Fibroblast of skin of right biceps (primary cell): ENCODE measurements at places on chromosomes 16 and 17.

DNA sequence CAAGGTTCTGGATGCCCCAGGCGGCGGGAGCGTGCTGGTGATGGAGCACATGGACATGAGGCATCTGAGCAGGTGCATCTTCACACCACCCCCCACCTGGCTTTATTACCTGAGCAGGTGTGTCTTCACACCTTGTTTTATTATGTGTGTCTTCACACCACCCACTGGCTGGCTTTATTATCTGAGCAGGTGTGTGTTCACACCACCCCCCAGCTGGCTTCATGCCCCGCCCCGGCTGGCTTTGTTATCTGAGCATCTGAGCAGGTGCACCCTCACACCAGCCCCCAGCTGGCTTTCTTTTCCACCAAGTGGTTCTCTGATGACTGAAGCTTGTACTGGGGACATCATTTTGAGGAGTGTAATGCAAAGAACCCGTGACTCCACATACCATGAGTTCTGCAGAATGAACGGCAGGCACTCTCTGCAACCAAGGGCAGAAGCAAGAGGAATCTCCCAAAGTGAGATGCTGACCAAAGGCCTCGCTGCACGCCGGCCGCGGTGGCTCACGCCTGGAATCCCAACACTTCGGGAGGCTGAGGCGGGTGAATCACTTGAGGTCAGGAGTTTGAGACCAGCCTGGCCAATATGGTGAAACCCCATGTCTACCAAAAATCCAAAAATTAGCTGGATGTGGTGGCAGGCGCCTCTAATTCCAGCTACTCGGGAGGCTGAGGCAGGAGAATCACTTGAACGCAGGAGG is 2.6 kb downstream of the FN3KRP start:
- no peak for DNase-seq

DNA sequence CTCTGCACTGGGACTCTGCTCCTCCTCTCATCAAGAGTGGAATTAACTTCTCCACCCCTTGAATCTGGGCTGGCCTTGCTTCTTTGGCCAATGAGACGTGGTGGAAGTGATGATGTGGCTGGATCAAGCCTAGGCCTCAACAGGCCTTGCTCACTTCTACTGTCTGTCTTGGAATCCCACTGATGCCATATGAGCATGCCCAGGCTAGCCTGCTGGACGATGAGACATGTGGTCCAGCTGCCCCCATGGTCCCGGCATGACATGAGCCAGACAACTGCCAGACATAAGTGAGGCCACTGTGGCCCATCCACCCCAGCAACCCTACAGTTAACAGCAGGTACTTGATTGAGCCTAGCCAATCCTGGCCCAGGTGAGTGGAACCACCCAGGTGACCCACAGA is 18.7 kb downstream of the VAC14 start:
- DNase-seq = no peak

GRCh38 chr16:67151431-67152097 is 766 bp upstream of the B3GNT9 start:
- DNase-seq = no peak

DNA sequence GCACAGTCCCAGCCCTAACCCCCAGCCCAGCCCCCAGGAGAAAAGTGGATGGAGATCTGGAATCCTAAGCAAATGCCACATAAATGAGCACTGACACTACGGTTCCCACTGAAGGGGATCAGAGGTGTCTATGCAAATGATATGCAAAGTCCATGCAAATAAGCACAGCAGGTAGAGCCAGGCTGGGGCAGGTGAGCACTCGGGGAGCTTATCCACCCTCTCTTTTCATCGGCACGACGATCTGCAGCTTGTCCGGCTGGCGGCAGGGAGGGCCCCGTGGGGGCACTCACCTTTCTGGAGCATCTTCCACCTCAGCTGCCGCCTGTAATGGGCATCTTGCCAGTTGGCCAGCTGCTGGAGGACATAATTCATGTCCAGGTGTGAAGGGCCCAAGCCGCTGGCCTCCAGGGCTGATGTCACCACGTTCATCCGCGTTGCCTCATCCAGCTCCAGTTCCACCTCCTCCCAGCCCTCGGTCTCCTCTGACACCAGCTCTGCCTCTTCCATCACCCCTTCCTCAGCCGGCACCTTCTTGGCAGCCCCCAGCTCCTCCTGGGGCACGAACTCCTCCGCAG is 9.9 kb downstream of the HAP1 start:
- no peak for DNase-seq

DNA sequence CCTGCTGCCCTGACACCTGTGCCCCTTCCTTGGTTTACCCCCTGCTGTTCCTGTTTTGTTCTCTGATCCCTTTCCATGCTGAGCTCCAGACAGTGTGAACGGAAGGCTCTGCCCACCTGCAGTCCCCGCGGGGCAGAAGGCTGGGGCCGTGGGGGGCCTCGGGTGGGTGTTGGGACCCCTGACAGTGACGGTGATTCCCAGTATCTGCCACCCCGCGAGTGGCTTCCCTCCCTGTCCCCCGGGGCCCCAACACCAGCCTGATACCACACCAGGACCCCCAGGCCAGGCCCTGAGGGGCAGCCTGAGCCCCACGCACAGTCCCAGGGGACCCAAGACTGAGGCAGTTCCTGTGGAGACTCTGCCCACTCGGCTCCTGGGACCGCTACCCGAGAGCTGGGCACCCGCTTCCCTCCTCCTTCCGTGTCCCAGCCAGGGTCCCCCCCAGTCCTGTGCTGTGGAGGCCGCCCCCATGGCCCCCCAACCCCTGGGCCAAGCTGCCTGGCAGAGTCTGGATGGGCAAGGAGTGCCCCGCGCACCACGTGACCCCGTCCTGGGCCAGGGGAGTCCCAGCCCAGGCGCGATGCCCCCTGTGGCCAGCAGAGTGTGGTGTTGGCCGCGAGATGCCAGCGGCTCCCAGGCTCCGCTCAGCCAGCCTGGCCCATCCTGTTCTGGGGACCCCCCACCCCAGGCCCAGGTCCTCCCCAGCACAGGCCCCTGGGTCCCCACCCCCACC is 10.0 kb upstream of the C1QTNF8 start:
- DNase-seq = peak; percentile 24

DNA sequence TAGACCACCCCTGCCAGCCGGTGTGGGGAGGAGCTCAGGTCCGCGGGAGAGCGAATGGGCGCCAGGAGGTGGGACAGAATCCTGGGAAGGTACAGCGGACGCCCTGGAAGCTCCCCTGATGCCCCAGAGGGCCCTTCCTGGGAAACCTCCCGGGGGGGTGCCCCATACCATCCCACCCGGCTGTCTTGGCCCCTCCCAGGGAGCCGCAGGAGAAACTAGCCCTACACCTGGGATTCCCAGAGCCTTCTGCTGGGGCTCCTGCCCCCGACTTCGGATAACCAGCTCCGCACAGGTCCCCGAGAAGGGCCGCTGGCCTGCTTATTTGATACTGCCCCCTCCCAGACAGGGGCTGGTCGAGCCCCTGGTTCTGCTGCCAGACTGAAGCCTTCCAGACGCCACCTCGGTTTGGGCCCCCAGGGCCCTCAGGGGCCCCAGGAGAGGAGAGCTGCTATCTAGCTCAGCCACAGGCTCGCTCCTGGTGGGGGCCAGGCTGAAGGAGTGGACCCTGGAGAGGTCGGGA is 3.0 kb upstream of the CBX4 start:
- no peak for DNase-seq

DNA sequence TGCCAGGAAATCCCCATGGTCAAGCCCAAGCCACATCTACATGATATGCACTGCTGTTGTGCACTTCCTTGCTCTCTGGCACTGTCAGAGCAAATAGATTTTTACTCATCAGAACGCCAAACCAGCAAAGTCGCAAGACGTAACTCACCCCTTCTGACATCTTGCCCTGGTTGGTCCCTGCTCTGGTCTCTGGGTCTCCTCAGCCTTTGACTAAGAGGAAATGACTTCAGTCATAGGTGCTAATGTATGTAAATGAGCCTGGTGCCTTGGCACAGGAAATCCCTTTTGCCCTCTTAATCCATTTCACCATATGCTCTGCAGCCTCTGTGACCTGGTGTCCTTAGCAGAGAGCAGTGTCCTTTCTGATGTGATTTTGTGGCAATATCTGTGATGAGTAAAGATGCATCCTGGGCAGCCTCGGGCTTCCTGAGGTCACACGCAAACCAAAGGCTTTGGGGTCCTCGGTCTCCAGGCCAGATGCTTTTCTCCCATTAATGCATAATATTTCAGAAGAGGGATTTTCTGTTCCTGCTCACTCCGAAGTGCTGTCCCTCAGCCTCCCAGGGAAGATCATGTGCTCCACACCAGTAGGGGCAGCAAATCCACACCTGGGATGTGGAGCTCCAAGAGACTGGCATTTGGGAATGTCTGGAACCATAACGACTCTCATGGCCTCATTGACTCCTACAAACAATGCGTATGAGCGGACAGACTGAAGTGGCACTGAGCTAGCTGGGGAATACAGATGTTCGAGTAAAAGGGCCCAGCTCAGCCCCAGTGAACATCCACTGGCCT is 66.9 kb downstream of the GP2 start:
- DNase-seq = no peak

DNA sequence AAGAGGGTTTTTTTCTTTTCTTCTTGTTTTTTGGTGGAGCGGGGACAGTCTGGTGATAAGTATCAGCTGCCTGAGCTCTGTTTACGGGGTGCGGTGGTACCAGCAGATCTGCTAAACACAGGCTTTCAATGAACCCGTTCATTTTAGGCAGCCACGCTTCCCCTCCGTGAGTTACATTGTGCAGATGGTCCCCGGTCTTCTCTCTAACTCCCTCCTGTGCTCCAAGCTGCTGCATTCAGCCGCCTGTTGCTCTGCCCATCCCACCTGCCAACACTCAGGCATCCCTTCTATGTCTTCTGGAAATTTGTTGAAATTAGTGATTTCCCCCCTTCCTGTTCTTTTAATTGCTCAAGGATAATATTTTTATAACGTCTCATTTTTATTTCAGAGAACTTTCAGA is 82.1 kb upstream of the ELAC2 start:
- DNase-seq = no peak

DNA sequence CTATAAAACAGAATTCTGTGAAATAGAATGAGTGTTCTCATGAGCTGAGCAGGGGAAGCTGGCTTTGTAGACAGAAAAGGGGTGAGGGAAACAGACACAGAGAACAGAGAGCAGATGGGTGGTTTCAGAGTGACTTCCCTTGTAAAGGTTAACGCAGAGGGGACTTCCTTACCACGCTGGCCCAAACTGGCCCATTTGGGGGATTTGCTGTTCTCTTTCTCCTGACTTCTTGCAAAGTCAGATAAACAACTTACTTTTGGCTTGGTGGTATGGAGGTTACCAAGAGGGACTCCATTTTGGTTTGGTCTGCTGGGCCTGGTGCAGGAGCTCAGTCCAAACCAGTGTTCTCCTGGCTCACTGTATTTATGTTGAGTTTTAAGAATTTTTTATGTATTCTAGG is 48.4 kb downstream of the SEC14L1 start:
- no peak for DNase-seq

DNA sequence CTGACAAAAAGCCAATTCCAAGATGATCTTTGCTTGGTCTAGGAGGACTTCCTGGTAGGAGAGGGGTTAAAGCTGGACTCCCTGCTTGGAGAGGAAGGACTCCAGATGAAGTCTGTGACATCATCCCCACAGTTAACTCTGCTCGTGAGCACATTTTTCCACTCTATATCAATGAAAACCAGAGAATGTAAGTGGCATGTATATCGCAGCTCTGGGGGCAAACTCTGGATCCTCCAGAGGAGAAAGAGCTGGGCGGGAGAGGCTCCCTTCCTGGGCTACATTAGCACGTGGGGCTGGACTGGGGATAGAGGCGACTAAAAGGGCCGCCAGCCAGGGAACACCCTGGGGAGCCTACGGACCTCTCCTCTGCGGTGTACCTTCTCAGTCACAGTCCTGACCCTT is 34.1 kb downstream of the HIC1 start:
- peak; percentile 81 for DNase-seq

DNA sequence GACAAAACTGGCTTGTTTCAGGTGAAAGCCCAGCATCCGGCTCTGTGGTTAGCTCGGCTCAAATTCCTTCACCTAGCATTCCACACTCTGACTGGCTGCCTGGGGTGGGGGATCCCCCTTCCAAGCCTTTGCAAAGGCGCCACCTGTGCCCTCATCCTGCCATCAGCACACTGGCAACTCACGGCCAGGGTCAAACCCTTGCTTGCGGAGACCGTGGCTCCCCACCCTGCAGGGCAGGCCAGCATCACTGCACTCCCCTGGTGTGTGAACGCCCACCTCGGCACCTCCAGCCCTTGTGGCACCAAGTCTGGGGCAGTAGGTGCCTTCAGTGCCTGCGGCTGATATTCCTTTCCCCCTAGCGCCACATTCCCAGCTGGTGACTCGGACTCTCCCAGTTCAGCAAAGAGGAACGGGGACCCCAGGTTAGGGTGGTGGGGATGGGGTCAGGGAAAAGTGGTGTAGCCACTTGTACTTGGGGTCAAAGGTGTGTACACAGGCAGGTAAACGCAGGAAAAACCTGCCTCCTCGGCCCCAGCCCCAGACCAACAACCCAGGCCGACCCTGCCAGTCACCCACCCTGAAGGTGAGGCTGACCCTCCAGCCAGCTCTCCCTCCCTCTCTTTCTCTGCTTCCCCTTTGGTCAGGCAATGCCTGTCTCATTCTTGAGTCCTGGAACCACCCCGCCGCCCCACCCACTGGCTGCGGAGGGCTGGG is 1.1 kb downstream of the FLII start:
- DNase-seq = peak; percentile 41

GRCh38 chr16:71426069-71426879 is 15.6 kb downstream of the TLE7 start:
- peak; percentile 89 for DNase-seq

- DNase-seq = no peak
Measured at GRCh38 chr17:78128551-78129350, at the start of gene TMC6. Gene TMC6 (minus strand): TSS chr17:78128755. CDS start chr17:78126832, 1,923 bp downstream.

DNA sequence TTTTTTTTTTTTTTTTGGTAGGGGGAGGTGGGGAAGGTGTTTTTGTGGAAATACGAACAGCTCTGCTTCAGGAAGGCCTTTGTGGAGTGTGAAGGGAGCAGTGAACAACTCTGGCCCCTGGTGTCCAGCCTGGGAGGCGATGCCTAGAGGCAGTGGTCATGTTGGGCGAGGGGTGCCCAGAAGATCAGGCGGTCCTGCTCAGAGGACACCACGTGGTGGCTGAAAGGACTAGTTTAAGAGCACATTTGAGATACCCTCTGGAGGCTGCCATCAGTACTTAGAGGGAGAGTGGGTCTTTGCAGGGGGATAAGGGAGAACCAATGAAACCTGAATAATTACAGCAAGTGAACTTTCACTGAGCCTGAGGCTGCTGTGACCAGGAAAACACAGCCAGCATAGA is 40.1 kb upstream of the RHOT1 start:
- DNase-seq = no peak
